Nucleus accumbens (tissue), 56 donors: ENCODE measurements at places on chromosomes 12 and 14.

DNA sequence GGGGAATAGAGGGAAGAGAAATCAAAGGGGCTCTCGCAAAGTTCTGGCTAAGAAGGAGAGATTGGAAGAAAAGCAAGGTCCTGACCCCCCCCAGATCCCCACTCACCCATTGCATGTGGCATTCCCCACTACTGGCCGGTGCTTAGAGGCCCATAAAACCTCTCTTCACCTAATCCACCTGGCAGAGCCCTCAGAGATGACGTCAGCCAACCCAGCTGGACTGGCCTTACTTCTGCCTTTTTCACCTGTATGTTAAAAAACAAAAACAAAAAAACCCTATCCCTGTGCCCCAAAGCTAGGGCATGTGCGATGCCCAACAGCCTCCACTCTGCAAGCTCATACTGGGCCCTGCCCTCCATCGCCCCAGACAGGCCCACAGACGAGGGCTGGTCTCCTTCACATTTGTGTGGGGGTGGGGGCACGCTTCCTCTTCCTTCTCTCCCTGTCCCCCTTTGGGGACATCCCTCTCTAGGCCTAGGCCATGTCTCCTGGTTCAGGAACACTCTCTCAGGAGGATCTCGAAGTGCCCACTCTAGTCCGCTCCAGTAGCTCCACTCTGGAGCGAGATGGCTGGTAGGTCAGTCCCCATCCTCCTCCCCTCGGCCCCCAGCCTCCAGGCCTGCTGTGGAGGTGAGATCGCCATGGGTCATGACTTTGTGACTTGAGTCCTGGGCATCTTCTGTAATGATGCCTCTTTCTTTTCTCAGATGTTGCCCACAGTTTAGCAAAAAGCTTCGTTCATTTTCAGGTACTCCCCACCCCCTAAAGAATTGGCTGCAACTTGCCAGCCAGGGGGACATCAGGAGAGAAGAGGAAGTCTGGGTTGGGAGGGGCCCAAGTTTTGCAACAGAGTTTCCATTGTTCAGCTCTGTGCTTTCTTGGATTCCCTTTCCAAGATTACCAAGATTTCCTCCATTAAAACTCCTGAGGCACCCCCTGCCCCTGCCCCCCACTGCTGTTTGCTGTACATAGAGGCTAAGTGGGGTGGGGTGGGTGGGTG lies 37.0 kb downstream of the FIGNL2 start:
- no peak for DNase-seq

- DNase-seq = no peak
Observed at GRCh38 chr12:98253207-98254037, 262.0 kb upstream of the TMPO start.

DNA sequence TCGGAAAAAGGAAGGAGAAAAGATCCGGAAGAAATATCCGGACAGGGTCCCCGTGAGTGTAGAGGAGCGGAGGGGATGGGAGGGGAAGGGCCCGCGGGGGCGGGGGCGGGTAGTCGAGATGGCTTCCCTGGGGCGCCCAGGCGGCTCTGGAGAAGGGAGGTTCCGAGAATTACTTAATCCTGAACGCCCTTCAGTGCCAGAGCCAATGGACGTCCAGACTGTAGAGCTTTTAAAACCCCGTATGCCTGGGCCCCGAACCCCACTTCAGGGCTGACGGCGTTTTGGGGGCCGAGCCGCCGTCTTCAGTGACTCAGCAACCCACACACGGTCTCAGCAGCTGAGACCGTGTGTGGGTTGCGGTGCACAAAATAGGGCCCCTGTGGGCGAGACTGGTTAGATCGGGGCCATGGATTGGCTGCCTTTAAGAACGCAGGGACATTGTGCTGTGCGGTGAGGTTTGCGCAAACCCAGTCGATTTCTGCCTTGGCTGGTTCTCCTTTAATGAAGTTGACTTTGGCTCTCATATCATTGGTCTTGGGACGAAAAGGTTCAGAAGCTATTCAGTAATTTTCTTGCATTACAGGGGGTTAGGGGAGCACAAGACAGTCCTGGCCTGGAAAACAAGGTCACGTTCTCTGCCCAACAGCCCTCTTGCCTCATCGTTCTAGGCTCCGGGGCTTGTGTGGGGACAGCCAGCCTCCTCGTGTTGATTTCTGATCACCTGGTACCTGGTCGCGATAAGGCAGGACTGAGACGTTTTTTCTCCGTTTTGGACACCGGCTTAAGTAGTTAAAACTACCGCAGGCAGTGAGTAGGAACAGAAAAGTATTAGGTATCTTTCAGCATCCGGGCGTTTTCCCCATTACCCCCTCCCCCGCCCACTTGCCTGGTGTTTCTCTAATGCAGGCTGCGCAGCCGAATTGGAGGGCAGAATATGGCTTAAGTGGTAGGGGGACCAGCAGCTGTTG lies 775 bp downstream of the GABARAPL1 start:
- DNase-seq = peak; percentile 73

- no peak for DNase-seq
Observed at GRCh38 chr12:45425426-45425825, 209.5 kb downstream of the ANO6 start.

GRCh38 chr14:90062822-90063539 lies 1.2 kb downstream of the KCNK13 start:
- no peak for DNase-seq

DNA sequence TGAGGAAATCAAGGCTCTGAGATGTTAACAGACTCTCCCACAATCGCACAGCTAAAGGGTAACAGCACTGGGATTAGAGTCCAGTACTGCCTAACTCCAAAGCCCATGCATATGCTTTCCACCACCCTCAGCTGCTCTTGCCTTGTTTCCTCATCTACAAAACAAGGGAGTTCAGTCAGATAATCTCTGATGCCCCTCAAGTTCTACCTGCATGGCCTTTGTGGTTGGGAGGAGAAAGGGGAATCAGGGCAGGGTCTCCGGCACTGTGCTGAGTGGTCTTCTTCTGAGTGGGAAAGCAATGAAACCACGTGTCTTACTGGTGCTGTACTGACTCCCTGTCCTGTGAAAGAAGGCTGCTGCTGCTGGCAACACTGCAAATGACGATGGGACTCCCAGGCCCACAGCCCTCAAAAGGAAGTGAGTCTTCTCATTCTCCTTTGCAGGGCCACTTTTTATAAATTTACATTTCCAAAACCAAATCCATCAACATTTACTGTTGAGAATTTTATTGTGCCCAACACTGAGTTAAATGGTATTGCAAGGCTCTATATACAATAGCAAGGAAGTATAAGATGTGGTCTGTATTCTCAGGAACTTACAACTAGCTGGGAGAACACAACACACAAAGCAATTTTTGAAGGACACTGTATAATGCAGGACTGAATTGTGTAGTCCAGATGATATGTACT lies 19.7 kb upstream of the DUSP16 start:
- DNase-seq = no peak

GRCh38 chr12:3231399-3231876 lies 154.3 kb downstream of the TSPAN9 start:
- no peak for DNase-seq

- no peak for DNase-seq
Observed at GRCh38 chr12:43062201-43062895, 472.8 kb upstream of the PRICKLE1 start.

DNA sequence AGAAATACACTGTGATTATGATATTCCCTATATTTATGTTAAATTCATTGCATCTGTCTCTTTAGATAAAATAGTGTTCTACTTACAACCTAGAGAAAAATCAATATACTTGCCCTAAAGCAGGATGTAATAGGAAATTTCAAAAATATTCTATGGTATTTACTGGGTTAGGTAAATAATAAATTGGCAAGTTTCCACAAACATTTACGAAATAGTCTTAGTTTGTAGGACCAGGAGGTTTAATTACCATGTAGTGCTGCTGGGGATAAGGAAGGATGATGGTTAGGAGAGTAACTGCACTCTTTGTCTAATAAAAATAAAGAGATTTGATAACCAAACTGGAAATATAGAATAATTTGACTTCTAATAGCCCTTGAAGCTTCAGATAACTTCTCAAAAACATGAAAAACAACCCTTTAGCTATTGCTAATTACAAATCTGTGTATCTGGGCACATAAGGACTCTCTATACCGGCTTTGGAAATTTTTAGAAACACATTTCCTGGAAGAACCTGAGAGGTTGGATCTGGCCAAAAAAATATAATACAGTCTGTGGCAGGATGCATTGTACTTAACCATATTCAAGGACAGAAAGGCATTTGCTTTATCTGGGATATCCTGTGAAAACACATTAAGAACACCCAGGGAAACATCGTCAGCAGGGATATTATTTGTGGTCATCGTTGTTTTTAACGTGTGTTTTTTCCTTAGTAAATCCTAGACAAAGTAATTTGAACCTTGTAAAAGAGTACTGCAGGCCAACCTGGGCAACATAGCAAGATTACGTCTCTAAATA lies 36.7 kb upstream of the TMCC3 start:
- no peak for DNase-seq

- DNase-seq = no peak
Observed at GRCh38 chr12:59186451-59186850, 266.1 kb upstream of the LRIG3 start.

DNA sequence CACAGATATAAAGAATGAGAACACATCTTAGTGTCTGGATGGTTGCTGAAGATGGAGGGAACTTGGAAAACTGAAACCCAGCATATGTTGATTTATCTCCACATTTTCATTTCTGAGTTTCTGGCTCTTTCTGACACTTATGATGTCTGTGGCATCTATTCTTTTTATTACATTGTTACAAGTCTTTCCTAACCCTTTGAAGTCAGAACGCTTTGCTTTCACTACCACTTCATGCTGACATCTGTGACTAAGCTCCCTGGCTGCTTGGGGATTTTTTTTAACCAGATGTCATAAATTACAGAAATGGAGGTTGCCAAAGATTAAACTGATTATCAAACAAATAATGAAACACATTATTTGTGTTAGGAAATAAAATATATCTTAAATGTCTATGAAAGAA lies 188.7 kb downstream of the KITLG start:
- DNase-seq = no peak

- DNase-seq = peak; percentile 20
Observed at GRCh38 chr12:49109641-49110463, 795 bp downstream of the LMBR1L start.

DNA sequence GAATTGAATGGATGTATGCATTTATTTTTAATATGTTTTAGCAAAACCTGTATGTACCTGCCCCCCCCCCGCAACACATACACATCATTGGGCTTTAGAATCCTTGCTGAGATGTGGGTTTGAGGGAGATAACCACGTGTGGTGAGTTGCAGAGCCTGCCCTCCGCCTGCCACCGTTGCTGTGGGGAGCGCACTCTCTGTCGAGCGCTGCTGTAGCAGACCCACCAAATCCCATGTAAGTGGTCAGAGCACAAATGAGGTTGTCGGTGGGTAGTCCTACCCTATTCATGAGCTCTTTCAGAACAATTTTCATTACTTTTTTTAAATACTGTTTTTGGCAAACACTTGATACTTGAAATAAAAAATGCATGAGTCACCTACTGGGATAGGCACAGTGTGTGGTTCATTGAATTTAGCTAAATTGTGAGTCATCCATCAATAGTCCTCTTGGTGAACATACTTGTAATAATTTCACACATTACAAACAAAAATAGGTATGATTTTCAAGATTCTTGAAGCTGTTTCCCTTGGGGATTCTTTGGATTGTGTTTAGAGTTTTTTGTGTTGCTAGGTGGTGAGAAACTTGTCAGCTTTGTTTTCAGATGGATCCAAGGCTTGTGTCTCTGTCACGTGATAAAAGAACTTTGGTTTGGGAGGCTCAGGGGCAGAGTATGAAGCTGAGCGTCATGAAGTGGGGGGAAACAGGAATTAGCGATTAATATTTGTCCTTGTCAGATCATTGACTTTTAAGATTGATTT lies 107.6 kb downstream of the PTCSC3 start:
- no peak for DNase-seq

DNA sequence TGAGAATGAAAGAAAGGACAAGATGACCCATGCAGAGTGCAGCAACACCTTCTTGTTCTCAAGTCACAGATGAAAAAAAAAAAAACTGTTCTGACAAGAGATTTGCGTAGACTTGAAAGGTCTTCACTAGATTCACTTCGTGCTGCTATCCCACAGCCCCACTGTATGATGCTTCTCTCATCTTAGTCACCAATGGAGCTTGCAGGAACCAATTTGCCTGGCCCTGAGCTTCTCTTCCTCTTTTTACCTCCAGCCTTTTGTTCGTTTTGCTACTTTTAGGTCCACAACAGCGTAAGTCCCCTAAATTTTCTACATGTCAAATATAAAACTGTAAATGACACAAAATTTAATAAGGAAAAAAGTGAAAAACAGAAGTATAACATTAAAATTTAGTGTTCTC lies 107.9 kb upstream of the NAP1L1 start:
- DNase-seq = no peak

- no peak for DNase-seq
Observed at GRCh38 chr14:22419620-22420019, 169.4 kb downstream of the DAD1 start.

- DNase-seq = no peak
Observed at GRCh38 chr14:98819132-98819866, 452.7 kb downstream of the BCL11B start.

DNA sequence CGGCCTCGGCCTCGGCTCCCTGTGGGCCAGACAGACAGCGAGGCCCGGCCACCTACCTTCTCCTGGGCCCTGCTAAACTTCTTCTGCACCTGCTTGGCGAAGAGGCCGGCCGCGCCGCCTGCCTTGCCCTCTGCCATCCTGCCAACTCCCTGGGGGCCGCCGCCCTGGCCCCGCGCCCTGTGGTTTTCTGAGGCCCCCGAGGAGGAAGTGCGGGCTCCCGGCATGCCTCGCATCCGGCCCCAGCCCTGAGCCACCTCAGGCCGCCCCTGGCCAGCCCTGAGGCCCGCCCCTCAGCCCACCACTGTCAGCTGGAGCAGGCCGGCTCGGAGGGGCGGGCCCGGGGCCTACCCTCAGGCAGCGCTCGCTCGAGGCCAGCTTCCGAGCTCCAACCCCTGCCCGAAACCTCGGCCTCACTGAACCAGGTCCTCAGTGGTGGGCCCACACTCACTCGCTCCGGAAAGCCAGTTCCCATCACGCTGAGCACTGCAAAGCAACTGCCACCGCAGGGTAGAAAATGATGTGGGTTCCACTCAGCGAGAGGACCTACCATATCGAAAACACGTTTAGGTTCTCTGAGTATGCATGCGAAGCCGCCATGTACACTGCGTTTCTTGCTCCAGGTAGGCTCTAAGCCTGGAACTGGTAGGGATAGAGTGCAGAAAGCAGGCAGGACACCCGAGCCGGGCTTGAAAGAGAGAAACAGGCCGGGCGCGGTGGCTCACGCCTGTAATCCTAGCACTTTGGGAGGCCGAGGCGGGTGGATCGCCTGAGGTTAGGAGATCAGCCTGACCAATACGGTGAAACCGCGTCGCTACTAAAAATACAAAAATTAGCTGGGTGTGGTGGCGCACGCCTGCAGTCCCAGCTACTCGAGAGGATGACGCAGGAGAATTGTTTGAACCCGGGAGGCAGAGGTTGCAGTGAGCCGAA lies at the start of gene BIN2:
Gene BIN2, minus strand, starts transcription at position 209 of the 930 bp plus-strand sequence. Its CDS starts 72 bp downstream, at position 137.
- no peak for DNase-seq

DNA sequence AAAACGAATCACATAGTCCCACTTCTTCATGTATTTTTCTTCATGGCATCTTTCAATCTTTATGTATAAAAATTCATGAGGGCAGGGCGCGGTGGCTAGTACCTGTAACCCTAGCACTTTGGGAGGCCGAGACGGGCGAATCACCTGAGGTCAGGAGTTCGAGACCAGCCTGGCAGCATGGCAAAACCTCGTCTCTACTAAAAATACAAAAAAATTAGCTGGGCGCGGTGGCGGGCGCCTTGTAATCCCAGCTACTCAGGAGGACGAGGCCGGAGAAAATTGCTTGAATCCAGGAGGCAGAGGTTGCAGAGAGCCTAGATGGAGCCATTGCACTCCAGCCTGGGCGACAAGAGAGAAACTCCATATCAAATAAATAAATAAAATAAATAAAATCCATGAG lies 2.5 kb upstream of the GABARAPL1 start:
- DNase-seq = no peak
